ENCODE measurements at places on chromosomes 7 and 10. TPM values are rescaled to one million over a fixed set of nuclear protein-coding genes. Genes with fewer than 3 reads are reported as not detected.

SLC26A5 gene
- not detected for total RNA-seq

DNA sequence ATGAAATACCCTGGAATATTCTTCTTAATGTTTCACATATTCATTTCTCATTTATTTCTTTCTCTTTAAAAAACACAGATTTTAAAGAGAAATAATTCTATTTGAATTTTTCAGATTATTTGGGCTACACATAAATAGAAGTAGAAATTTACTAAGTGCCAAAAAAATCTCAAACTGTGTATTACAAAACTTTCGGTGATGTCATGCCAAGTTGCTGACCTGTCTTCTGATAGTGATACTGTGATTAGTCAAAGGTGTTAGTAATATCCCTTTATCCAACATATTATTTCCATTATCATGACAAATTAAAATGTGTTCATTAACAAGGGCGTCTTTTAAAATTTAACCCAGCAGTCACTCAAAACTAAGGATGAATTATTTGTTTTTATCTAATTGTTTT lies 60.1 kb downstream of the COL28A1 start:
- no peaks in the 10 kb centered on the region for H3K36me3 ChIP-seq
- H3K27ac ChIP-seq: no peak overlapping the region
- no peak overlapping the region for H3K4me3 ChIP-seq
- H3K27me3 ChIP-seq: peaks cover 2% of the 10 kb centered on the region

DNA sequence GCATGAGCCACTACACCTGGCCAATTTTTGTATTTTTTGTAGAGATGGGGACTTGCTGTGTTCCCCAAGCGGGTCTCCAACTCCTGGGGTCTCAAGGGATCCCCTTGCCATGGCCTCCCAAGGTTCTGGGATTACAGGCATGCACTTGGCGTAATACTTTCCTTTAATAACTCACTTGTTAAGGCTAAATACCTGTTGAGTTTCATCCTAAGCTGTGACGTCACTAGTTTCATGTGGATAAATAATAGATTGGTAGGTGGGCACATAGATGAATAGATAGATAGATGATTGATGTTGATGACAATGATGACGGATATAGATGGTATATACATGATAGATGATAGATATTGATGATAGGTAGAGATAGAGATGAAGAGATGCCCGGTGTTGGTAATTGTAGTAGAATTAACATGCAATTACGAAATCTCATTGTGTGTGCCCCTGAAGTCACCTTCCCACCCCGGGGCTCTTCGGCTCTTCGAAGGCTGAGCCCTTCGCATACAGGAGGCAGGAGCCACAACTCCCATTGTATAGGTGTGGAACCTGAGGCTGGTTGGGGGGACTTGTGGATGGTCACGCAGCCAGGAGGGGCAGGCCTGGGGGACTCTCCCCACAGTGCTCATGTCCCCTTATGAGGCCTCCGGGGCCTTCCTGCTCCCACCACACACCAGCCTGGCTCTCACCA lies 2.6 kb downstream of the GRIFIN start:
- peaks cover 4% of the 10 kb centered on the region for H3K27me3 ChIP-seq
- no peak for DNase-seq
- no peaks in the 10 kb centered on the region for H3K36me3 ChIP-seq
- H3K27ac ChIP-seq: no peak overlapping the region
- H3K4me3 ChIP-seq: no peak overlapping the region
- H3K4me1 ChIP-seq: peaks cover 2% of the 10 kb centered on the region

DNA sequence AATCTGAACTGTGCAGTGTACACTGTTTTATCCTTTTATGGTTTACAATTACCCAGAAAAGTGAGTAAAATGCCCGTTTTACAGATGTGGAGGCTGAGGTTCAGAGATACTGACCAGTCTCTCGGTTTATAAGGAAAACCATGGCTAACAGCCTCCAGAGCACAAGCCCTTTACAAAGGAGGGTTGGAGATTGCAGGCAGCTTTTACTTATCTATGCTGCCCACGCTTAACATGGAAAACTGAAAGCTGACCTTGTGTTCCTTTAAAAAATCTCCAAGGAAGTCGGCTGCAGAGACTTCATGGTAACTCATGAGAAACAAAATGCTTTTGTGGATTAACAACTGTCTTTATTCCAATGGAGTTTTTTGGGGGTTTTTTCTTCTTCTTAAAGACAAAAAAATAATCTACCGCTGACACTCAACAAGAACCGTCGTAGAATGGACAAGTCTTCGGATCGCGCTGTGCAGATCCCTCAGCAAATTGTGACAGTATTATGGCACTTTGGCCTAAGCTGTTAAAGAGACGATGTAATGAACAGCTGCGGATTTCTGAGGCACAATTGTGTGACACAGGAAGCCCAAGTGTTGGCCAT lies 654 bp upstream of the SLF2 start:
- peak overlapping the region; percentile 99 for H3K4me3 ChIP-seq
- H3K4me1 ChIP-seq: peaks cover 39% of the 10 kb centered on the region
- H3K36me3 ChIP-seq: peaks cover 26% of the 10 kb centered on the region
- no peaks in the 10 kb centered on the region for H3K27me3 ChIP-seq

GRCh38 chr10:75377869-75378268 lies 23.7 kb downstream of the ZNF503 start:
- H3K36me3 ChIP-seq: no peaks in the 10 kb centered on the region
- no peak for DNase-seq
- peaks cover 2% of the 10 kb centered on the region for H3K27me3 ChIP-seq
- H3K27ac ChIP-seq: no peak overlapping the region

DNA sequence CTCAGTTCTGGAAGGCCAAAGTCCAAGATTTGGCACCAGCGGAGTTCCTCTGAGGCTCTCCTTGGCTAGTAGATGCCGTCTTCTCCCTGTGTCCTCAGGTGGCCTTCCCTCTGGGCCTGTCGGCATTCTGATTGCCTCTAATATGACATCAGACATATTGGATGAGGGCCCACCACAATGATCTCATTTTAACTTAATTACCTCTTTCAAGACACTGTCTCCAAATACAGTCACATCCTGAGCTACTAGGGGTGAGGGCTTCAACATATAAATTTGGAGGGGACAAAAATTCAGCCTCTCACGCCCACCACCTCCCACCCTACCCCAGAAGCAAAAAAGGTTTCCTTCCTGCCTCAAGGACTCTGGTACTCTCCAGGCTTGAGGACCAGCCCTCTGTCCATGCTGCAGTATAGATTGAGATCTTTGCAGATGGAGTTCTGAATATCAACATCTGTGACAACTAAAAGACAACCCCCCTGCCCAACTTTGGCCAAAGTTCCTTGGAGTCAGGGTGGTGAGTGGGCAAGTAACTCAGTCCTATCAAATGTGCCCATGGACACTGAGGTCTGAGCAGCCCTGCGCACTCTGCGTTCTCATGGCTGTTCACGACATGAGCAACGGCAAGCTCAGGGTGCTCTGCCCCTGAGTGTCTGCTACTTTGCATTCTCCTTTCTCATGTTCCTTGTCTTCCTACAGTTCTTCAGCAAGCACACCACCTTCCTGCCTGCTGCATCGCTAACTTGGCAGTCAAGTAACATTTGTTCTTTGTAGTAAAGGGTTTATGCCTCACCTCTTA lies 11.5 kb downstream of the TMEM176B start:
- no peaks in the 10 kb centered on the region for H3K36me3 ChIP-seq
- no peak for DNase-seq
- no peaks in the 10 kb centered on the region for H3K4me1 ChIP-seq
- H3K27ac ChIP-seq: no peak overlapping the region

GRCh38 chr10:118799777-118800176 lies 45.0 kb upstream of the CACUL1 start:
- DNase-seq: no peak
- H3K27me3 ChIP-seq: peaks cover 13% of the 10 kb centered on the region

- no peaks in the 10 kb centered on the region for H3K36me3 ChIP-seq
- H3K4me3 ChIP-seq: no peak overlapping the region
- H3K27ac ChIP-seq: no peak overlapping the region
- H3K27me3 ChIP-seq: peaks cover 12% of the 10 kb centered on the region
- H3K4me1 ChIP-seq: no peaks in the 10 kb centered on the region
These were observed 30.9 kb upstream of the CFAP46 start for GRCh38 chr10:132972986-132973902.

NPY4R2 gene
- not detected for total RNA-seq

DNA sequence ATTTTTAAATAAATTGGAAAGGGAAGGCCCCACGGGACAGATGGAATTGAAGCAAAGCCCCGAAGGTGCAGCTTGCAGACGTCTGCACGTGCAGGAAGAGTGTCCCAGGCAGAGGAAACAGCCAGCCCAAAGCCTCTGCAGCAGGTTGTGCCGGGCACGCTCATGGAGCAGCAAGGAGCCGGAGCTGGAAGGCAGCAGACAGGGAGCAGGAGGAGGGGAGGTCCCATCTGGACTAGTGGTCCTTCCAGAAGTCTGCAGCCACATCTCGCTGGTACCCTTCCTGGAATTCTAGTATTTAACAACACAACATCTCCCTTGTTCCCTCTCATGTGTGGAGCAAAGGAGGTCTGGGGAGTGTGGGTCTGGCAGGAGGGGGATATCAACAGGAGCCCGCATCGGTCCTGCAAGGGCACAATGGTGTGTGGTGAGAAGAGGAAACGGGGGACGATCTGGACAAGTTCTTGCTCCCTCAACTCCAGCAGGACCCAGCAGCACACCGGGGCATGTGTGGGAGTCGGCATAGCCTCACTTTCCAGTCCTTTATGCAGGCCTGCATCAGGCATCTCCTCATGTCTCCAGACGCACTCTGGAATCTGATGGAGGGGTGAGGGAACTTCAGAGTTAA lies 169.3 kb downstream of the GRID1 start:
- no peaks in the 10 kb centered on the region for H3K27me3 ChIP-seq
- no peaks in the 10 kb centered on the region for H3K4me1 ChIP-seq
- no peaks in the 10 kb centered on the region for H3K36me3 ChIP-seq
- DNase-seq: no peak

PARD3 gene
- 2.0 TPM for total RNA-seq

DNA sequence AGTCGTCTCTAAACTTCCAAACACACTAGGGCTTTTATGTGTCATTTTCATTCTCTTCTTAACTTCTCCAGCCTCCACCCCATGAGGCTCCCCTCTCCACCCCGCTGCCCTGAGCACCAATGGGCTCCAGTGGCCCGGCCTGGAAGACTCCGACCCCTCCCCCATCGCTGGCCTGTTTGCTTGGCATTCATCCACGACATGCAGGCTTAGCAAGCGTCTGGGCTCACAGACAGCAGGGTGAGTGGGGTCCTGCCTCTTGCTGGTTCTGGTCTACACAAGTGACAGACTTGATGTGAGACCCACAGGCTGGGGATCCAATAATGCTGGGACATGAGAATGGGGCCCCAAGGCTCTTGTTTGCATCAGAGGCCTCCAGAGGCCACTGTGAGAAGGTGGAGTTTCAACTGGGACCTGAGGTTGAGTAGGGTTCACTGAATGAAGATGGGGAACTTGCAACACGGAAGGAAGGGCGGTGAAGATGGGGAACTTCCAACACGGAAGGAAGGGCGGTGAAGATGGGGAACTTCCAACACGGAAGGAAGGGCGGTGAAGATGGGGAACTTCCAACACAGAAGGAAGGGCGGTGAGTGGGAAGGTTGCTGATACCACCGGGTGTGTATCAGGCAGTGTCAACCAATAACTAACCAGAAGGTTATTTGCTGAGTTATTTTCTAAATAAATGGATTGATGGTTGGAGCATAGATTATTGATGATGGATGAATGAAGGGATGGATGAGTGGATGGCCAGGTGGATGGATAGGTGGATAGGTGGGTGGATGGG lies 14.0 kb downstream of the KNDC1 start:
- peaks cover 13% of the 10 kb centered on the region for H3K27me3 ChIP-seq
- no peak overlapping the region for H3K4me3 ChIP-seq
- H3K4me1 ChIP-seq: no peaks in the 10 kb centered on the region

DNA sequence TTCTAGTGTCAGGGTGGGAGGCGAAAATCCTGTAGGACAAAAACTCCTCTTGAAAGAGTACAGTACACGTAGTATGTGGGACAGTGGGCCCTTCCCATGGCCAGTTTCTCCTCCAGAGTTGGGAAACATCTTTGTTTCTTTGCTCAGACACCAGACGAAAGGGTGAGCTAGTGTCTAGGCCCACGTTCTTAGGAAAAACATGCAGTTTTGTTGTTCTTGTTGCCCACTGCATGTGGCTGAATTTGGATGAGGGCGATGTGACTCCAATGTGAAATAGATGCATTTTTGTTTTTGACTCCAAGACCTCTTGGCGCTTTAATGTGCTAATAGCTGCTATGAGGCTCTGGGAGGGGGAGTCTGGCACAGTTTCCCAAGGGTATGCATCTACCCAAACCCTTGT lies 100.8 kb downstream of the ATXN7L1 start:
- no peaks in the 10 kb centered on the region for H3K4me1 ChIP-seq
- no peak for DNase-seq
- H3K27ac ChIP-seq: no peak overlapping the region
- H3K27me3 ChIP-seq: no peaks in the 10 kb centered on the region
- no peak overlapping the region for H3K4me3 ChIP-seq
- H3K36me3 ChIP-seq: peaks cover 3% of the 10 kb centered on the region

DNA sequence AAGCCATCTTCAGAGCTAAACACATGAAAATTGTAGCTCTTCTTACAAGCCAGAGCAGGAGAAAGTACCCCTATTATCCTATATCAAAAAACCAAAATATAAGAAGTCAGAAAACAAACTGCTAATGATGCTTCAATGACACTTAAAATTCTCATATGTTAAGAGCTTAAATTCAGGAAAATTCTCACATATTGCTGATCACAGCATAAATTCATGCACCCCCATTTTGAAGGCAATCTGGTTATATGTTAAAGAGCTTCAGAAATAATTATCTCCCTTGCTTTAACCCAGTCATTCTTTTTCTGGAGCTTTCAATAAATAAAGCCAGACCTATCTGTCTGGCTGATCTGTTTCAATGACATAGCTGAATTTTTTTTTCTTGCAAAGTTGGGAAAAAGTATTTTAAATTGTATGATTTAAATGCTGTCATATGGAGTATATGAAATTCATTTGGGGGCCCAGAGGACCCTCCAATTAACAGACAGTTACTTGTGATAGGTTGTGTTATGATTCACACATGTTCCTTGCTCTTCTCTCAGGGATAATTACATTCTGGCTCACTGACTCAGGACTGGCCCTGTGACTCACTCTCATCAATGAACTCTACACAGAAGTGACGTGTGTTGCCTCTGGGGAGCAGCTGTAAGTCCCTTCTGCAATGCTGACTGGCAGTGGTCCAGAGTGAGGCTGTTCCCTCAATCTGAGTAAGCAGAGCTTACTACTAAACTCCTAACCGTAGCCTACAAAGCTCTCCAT lies 85.2 kb downstream of the HGF start:
- no peak for DNase-seq
- no peak overlapping the region for H3K4me3 ChIP-seq
- H3K27me3 ChIP-seq: no peaks in the 10 kb centered on the region
- H3K4me1 ChIP-seq: no peaks in the 10 kb centered on the region
- H3K27ac ChIP-seq: no peak overlapping the region

DNA sequence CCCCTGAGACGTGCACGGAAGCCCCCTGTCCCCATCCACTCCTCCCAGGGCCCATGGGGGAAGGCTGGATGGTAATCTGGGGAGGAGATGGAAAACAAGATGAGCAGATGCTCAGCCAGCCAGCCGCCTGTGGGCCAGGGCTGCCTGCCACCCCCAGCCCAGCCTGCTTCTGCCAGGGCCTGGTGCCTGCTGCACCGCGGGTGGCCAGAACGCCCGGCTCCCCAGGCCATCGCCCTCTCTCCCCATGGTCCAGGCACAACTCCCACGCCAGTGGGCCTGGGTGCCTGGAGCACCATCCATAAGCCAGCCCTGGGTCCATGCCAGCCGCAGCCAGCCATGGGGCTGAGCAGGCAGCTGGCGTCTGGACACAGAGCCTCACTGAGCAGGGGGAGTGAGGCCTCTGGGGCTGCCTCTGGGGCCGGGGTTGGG lies 57.2 kb upstream of the ELN start:
- H3K27ac ChIP-seq: no peak overlapping the region
- H3K4me3 ChIP-seq: no peak overlapping the region
- H3K27me3 ChIP-seq: peaks cover 3% of the 10 kb centered on the region
- no peaks in the 10 kb centered on the region for H3K36me3 ChIP-seq
- no peaks in the 10 kb centered on the region for H3K4me1 ChIP-seq

All from activated CD8-positive, alpha-beta T cell treated with anti-CD3 and anti-CD28 coated beads for 36 hours (primary cell).